Glutamatergic neuron (in vitro differentiated cells): ENCODE measurements at places on chromosomes 7 and 10.

DNA sequence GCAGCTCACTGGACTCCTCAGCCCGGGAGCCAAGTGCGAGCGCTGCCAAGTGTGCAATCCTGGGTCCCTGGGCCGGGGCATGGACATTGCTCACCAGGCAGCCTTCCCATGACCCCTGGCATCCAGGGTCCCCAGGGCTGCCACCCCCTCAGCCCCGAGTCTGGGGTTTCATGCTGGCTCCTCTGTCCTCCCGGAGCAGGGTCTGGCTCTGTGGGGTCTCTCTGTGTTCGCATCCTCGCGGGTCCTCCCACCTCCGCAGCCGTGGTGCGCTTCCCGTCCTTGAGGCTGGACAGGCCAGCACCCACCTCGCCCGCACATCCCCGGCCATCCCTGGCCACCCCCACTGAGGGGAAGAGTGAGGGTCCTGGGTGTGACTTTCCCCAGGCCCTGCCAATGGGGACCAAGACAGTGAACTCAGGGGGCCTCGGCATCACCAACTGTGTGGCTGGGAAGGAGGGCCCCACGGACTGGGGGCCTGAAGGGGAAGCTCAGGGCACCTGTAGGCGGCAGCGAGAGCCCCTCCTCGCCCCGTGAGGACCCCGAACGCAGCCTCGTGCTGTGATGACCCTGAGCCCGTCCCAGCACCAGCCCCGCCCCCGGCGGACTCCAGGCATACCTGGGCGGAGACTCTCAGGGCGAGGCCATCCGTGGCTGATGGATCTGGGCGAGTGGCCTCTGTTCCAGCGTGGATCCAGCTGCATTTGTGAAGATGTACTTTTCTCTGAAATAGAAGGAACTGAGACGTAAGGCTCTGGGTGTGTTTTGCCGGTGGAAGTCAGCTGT is 50.3 kb upstream of the CFAP46 start:
- no peak for DNase-seq

- DNase-seq, result no peak
Measured at GRCh38 chr10:33056828-33057596, 99.0 kb upstream of the ITGB1 start.

DNA sequence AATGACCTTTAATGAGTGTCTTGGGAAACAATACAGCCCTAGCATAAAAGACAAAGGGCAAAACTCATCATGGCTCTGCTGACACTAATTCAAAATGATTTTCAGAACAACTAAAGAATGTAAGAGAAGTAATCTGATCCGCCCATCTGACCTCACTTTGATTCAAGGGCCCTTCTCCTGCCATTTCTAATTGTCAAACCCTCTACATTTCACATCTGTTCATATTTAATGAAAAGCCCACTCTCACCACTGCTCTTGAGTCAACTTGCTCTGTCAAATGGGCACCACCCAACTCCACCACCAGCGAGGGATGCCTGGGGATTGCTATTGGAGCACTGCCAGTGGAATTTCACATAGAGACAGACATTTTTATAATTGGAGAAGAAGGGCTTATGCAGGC is 639.2 kb downstream of the KCNMA1 start:
- DNase-seq, result no peak

DNA sequence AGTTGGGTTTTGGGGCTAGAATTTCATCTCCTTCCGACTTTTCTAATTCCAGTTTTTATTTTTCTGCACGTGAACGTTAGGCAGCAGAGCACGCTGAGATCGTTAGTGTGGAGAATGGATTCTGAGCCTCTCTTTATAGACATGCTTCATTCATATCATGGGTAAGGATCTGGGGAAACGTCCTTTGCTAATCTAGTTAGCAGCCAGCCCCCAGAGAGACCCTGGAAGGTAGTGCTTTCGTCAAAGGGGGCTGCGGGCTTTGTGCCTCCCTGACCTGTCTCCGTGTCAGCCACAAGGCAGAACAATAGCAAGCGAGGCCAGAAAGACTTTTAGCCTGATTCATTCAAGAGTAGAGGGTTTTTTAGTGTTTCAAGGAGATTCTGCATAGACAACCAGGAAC is 196.3 kb upstream of the KLF6 start:
- no peak for DNase-seq

DNA sequence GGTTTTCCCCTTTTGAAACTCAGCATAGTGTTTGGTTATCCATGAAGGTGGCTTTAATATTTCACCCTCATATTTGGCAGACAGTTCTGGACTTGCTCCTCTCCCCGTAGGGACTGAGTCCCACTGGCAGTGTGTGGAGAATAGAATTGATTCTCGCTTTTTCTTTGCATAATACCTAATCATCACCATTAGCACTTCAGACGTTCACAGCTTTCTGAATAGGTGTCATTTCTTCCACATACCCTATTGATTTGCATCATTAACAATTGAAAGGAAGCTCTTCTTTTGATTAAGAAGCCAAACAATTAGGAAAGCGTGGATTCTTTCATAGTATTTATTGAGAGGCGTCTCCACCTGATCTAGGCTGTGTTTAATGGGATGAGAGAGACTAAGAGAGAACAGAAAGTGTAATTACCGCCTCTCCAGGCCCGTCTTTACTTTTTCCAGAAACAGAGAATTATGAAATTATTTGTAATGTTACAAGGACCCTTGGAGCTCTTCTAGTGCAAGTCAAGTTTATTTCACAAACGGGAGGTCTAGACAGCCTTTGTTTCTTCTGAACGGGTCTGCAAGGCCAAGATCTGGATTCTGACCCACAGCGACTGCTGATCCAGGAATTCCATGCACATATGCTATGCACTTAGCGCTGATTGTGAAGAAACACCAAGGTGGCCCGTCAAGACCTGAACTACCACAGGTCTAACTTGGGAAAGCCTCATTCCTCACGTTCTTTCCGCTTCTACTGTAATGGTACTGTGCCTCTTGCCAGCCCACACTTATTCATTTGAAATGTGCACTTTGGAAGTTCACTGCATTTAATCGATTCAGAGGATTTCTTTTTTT is 249.9 kb upstream of the C7orf33 start:
- no peak for DNase-seq

DNA sequence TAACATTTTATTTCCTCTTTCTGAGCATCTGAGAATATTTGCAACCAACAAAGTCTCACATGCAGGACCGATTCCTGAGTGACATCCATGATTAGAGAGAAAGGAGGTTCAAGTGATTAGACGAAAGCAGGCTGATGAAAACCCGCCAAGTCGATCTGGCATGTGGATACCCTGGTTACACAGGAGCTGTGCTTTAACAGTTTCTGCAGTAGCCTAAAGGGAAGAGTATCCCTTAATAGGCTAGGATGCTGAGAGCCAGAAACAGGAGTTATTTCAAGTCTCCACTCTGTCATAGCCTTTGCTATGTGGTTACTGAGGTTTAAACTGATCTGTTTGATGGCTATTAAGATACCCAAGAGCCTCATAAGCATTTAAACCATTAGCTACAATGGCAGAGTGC is 82.5 kb downstream of the PRKCQ start:
- DNase-seq, result no peak

DNA sequence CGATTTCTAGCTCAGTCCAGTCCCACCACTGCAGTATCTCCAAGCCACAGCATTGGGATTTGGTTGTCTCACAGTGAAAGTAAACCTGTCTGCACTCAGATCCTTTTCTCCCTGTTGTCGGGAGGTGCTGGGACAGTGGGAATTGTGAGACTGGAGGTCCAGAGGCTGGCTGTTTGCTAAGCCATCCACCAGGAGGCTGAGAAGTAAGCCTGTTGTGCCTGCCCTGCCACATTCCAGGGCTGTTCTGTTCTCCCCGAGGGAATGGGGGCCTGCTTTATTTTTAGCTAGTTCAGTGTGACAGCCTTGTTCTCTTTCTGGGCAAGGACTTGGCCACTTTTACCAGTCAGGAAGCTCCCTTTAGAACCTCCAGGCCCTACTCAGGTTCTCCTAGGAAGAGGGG is 54.9 kb downstream of the HK1 start:
- no peak for DNase-seq

GRCh38 chr10:1287971-1288401 is 231.8 kb downstream of the WDR37 start:
- no peak for DNase-seq

GRCh38 chr10:95336702-95337101 is 45.9 kb upstream of the PDLIM1 start:
- DNase-seq, result no peak

GRCh38 chr10:77201135-77202106 is 436.2 kb downstream of the KCNMA1 start:
- DNase-seq, result no peak

DNA sequence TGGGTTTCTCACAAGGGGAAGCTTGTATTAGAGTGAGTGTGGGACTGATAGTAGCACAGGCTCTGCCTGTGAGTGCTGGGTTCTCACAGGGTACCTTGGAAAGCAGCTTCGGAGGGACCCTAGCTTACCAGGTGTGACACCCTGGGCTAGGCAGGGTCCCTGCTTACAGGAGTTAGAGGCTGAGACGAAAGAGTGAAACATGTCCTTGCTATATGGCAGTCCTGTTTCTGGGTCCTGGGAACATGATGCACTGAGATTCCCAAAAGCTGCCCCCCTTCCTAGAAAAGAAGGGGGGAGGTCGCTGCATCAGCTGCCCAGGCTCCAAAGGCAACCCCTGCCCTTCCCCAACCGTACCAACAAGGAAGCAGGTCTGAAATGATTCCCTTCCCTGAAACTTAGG is 6.3 kb upstream of the ARHGAP22 start:
- no peak for DNase-seq

- no peak for DNase-seq
Measured at GRCh38 chr10:119687192-119688032, 36.2 kb downstream of the BAG3 start.
